ENCODE measurements at places on chromosomes 5 and 9.

- no peak for DNase-seq
Observed at GRCh38 chr5:1346627-1347440, 1.9 kb upstream of the CLPTM1L start.

DNA sequence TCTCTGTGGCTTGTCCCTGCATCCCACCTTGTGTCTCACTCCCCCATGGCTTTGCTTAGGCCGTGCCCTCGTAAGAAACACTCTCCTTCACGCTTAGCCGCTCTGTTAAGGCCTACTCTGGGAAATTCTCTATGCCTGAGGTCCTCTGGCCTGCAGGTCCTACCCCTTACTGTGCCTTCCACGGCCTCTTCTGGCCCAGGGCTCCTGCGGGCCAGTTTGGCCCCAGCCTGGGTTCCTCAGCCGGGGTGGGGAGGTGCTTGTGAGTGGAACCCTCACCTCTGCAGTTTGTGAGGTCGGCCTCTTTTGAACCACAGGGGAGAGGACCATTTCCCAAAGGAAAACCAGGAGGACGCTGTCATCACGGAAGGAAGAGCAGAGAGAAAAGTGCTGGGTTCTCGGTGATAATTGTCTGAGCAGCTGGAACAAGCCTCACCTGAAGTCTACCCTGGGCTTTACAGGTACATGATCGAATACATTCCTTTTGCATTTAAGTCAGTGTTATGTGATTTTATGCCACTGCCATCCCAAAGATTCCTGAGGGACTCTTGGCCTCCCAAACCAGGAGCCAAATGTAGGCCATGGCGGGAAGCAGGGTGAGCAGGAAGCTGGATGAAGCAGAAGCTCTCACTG is 28.8 kb upstream of the GFPT2 start:
- no peak for DNase-seq

GRCh38 chr9:124278054-124278540 is 20.3 kb downstream of the NEK6 start:
- DNase-seq = no peak

GRCh38 chr9:96044401-96044800 is 168.9 kb downstream of the ERCC6L2 start:
- DNase-seq = no peak

GRCh38 chr9:102975251-102975650 is 19.9 kb upstream of the CYLC2 start:
- DNase-seq = no peak

DNA sequence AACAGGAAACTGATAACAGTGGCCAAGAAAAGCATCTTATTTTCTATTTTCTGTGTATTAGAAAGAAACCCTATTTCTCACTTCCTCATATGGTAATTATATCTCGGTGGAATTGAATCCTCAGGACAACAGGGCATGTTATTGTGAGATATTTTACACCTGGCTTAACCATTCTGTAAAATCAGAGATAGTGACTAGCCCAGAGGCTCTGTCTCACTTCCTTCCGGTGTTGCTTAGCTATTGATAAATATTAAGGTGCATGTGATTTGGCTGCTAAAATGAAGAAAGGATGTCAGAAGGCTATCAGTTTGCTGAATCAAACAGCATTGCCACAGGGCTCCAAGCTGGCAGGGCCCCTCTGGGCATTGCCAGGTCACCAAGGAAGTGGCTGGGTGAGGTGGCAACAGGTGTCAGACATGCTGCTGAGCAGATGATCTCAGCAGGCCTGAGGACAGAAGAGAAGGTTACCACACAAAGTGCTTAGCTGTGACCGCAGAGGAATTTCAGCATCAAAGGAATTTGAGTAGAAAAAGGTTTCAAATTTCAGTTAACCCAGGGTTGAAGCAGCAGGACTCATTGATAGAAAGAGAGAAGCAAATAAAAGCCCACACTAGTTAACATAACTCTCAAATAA is 330.7 kb downstream of the PDE4D start:
- DNase-seq = no peak

DNA sequence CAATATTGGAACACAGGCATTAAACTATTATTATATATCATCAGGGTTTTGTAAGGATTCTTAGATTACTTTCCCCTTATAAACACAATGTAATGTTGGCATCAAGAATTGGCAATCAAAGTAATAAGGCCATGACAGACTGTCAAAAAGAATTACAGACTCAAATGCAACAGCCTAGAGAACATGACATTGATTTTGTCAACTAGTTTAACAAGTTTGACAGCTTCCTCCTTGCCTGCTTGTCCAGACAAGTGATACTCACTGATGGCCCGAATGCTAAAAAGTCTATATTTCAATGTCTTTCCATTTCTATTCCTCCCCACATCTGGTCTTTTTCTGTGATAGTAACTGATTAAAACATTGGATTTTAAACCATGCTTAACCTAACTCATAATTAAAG is 6.4 kb upstream of the ANKRD31 start:
- no peak for DNase-seq

GRCh38 chr9:93829271-93830011 is 125.7 kb downstream of the BARX1 start:
- no peak for DNase-seq

- no peak for DNase-seq
Observed at GRCh38 chr9:33227008-33227398, 13.0 kb upstream of the SPINK4 start.

DNA sequence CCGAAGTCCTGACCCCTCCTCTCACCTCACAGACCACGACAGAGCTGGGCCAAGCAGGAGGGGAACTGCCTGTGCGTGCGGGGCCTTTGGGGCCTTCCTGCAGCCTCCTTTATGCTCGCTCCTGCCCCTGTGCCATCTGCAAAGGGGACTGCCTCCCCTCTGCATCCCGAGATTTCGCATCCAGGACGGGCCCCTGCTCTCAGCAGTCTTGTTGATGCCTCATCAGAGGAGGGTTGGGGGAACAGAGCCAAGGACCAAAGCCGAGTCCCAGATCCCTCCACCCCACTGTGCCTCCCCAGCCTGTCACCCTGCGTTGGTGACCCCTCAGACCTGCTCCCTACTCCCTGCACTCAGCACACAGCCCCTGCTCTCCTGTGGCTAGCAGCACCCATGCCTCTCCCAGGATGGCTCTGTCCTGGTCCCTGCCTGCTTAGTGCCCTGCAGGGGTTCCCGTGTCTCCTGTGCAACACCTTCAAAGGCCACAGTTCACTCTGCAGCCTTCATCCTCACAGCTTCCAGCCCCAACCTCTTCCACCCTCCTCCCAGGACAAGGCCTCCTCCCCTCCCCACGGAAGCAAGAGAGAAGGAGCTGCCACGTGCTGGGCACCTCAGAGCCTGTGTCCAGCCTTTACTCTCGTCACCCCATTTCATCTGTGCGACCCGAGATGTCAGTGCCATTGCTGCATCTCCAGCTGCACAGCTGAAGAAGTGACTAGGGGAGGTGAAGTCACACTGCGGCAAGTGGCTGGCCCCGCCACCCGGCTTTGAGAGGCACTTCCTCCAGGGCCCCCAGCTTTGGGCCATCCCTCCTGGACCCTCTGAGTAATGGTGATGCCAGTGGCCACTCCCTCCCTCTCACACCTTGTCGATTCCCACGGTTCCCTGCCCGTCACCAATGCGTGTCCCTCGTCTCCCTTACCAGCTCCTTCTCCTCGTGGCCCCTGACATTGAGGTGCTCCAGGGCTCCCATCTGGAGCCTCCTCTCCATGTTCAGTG is 62.6 kb upstream of the LRRTM2 start:
- DNase-seq = no peak

GRCh38 chr9:130512199-130512598 is 67.2 kb upstream of the FUBP3 start:
- DNase-seq = no peak

DNA sequence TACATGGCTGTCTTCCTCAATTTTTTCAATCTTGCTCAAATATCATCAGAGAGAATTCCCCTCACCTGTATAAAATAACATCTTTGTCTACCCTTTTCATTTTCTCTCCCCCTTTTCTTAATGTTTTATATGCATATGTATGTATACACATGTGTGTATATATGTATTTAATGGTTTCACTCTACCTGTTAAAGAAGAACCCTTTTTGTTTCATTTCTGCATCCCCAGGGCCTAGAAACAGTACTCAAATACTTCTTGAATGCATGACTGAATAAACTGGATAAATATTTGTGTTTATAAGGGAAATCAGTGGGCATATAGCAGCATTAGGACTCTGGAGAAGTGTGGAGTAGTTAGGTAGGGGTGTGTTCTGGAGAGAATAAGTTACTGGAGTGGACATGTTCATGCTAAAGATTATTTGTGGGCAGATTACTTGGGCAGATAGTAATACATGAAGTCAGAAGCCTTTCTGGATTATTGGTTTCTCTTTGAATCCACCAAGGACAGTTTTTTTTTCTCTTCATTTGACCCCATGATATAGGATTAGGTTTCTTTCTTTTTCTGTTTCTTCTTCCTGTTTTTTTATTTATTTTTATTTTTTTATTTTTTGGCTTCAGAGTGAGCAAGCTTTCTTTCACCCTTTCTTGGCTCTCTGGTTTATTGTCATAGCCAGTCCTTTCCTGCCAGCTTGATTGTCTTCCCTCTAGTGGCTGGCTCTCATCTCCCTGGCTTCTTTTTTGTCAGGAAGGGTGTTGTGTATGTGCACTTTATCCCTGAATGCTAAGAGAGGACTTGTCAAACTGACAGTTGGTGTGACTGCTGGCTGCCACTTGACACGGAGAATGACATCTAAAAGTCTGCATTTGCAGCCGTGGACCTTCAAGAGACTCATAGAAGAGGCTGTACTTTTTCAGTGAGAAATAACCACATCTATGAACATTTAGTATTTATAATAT is 89.3 kb downstream of the ZCCHC7 start:
- no peak for DNase-seq

DNA sequence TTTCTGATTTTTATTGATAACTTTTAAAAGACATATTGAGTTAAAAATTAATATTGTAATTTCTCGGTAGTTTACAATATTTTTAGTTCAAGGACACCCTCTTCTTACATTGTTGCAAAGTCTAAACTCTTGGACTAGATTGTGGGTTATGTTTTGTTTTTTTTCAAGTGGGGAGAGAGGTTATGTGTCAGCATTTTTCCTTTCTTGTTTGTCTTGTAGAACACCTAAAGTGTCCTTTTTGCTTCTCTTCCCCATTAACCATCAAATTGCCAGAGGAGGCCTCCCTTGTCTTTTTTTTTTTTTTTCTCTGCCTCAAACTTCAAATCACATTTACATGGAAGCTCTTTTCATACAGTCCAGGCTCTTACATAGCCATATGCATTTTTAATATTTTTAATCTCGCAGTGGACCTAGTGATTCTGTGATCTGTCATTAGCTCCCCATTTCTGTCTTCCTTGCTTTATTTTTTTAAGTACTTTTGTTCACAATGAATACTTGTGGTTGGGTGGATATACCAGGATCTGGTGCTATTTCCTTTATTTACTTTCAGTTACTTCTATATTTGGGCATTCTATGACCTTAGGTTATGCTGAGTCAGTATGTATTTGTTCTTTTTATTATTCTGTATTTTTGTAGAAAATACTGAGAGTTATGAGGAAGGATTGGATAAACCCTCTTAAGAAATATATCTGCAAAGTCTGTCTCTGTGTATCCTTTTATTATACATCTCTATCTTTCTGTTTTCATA is 2280.6 kb upstream of the ACO1 start:
- DNase-seq = no peak

DNA sequence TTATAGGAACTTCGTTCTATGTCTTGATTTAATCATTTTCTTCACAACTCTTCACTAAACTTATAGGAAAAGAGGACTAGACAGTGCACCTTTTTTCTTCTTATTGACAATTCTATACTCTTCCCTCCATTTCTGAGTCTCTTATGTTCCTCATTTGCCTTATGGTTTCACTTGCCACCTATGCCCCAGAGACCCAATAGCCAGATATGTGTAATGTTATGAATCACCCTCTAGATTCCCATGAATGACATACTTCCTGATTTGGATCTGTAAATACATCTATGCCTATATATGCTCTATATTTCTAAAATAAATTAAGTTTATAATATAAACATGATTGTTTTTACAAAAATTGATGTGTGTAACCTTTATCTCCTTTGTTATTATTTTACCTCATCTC is 514.1 kb upstream of the MEF2C start:
- DNase-seq = no peak

GRCh38 chr5:142065273-142065672 is 43.3 kb upstream of the NDFIP1 start:
- no peak for DNase-seq

GRCh38 chr9:121354762-121355161 is 15.3 kb downstream of the STOM start:
- DNase-seq = no peak

GRCh38 chr9:69186841-69187611 is 12.9 kb downstream of the TJP2 start:
- DNase-seq = no peak

GRCh38 chr9:130665431-130666392 is 1.3 kb downstream of the PRDM12 start:
- DNase-seq = no peak

- DNase-seq = no peak
Observed at GRCh38 chr5:73031839-73032238, 76.0 kb downstream of the FCHO2 start.

DNA sequence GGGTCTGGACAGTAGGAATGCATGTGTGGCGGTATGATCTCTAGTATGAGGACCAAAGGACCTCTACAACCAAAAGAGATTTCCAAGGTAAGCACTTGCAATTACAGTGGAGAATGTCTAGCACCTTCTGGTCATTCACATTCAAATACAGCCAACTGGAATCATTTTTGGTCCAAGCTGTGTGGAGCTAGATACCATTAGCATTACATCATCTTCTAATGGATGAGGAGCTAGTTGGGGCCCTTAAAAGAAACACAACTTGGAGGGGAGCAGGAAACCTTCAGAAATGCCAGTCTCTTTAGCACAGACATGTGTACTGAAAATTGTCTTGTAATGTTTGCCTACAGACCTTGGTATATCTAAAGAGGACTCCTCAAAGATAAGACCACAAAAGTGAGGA is 244.7 kb downstream of the BNC2 start:
- DNase-seq = no peak

DNA sequence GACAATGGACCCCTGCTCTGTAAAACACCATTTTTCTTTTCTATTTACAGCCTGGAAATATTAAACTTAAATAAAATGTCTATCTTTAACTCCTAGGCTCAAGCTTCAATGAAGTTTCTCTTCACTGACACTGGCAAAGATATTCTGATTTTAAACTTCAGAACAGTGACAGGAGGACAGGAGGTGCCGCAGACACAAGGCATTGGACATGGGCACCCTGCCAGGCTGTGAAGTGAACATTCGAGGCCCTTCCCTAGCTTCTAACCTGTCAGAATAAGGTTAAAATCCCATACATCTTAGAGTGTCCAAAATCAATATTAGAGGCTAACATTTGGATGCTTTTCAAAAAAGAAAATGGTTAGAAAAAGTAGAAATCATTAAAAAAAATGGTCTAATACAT is 9.2 kb downstream of the SEMA5A start:
- DNase-seq = no peak

GRCh38 chr5:136232316-136232715 is 39.4 kb upstream of the SMIM32 start:
- no peak for DNase-seq

DNA sequence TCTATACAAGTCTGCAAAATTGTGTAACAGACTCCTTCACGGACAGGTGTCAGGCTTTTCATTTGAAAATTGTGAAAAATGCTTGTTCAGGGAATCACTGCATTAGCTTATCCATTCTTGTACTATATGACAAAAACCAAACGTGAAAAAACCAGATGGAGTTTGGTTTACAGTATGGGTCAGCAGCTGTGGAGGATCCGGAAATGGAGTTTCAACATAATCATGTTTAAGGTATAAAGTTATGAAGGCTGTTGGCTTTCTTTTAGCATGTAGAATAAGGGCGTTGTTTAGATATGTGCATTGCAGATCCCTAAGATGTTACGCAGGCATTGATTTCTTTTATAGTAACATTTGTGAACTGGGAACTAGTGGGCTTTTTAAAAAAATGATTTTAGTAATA is 123.8 kb downstream of the GDNF start:
- no peak for DNase-seq

GRCh38 chr9:1057910-1058309 is 7.8 kb downstream of the DMRT2 start:
- no peak for DNase-seq

All from stimulated activated CD8-positive, alpha-beta memory T cell treated with anti-CD3 and anti-CD28 coated beads, Interleukin-7, amount 100 ng/mL, for 1 hour (primary cell).